ENCODE measurements at places on chromosomes 12 and 14.
A peak's percentile ranks its signal among the peaks of the same experiment; 100 is the strongest.

DNA sequence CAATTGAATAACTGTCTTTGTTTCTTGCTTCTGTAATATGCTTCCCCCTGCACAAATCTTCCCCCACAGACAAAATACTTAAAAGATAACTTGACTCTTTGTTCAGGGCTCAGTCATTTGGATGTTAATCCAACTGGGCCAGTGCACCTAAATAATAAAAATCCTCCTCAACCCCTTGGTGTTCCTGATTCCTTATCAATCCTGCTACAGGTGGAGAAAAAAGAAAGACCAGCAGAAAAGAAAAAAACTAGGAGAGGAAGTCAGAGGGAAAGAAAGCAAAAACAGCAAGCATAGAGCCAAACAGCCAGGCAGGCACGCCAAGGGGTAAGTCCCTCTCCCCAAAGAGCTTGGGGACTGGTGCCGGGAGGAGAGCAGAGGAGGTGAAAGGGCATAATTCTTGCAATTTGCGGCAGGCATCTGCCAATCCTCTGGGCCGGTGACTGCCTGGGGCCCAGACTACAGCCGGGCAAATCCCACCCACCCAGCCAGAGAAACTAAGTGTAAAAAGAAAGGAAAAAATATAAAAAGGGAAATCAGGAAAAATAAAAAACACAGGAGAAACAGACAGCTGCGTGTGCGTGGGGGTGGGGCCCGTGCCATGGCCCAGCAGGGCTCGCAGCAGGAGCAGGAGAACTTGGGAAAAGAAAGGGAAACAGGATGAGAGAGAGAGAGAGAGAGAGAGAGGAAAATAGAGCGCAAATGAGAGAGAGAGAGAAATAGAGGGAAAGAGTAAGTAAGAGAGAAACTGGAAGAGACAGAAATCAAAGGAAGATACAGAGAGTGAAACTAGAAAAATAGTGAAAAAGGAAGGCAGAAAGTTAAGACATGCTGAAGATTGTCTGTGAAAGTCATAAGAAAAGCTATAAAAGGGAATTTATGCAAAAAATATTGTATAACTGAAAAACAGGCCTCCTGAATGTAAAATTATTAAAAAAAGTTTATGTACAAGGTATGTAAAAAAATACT lies 21.4 kb downstream of the KLRK1 start:
- H3K27ac ChIP-seq = peak overlapping the region; percentile 96
- H3K4me1 ChIP-seq = peaks cover 68% of the 10 kb centered on the region
- H3K36me3 ChIP-seq = peaks cover 55% of the 10 kb centered on the region
- H3K27me3 ChIP-seq = no peaks in the 10 kb centered on the region

DNA sequence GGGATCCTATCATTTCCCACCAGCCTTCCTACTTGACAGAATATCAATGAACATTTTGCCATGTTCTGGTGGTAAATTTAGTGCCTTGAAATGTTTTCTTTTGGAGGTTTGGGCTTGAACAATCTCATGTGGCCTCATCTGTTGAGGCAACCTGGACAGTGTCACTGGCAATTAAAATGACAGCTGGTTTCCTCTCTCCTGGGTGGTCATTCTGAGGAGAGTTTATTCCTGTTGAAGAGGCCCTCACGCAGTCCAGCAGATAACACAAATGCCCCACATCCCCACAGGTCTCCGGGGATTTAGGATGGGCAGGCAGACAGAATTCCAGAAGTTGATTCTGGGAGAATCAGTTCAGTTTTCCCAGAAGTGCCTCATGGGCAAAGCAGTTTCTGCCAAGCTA lies 41.9 kb downstream of the MMAB start:
- H3K4me3 ChIP-seq = no peak overlapping the region
- H3K36me3 ChIP-seq = peaks cover 22% of the 10 kb centered on the region
- H3K4me1 ChIP-seq = no peaks in the 10 kb centered on the region
- DNase-seq = no peak
- no peak overlapping the region for H3K27ac ChIP-seq
- no peaks in the 10 kb centered on the region for H3K27me3 ChIP-seq

- DNase-seq = no peak
- no peak overlapping the region for H3K4me3 ChIP-seq
- H3K27ac ChIP-seq = peak overlapping the region; percentile 47
- H3K27me3 ChIP-seq = no peaks in the 10 kb centered on the region
Observed at GRCh38 chr12:50425589-50426258, 25.0 kb downstream of the LARP4 start.

DNA sequence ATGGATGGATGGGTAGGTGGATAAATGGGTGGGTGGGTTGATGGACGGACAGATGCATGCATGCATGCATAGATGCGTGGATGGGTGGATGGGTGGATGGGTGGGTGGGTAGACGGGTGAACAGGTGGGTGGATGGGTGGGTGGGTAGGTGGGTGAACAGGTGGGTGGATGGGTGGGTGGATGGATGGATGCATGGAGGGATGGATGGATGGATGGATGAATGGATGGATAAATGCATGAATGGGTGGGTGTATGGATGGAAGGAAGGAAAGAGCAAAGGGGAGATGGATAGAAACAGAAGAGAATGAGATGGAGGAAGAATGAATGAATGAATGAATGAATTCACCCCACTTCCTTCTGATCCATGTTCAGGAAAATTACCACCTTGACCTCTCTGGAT lies 143.0 kb downstream of the KSR2 start:
- no peak for DNase-seq
- H3K27ac ChIP-seq = no peak overlapping the region
- peaks cover 1% of the 10 kb centered on the region for H3K36me3 ChIP-seq
- H3K4me3 ChIP-seq = no peak overlapping the region
- peaks cover 19% of the 10 kb centered on the region for H3K27me3 ChIP-seq
- H3K4me1 ChIP-seq = no peaks in the 10 kb centered on the region

DNA sequence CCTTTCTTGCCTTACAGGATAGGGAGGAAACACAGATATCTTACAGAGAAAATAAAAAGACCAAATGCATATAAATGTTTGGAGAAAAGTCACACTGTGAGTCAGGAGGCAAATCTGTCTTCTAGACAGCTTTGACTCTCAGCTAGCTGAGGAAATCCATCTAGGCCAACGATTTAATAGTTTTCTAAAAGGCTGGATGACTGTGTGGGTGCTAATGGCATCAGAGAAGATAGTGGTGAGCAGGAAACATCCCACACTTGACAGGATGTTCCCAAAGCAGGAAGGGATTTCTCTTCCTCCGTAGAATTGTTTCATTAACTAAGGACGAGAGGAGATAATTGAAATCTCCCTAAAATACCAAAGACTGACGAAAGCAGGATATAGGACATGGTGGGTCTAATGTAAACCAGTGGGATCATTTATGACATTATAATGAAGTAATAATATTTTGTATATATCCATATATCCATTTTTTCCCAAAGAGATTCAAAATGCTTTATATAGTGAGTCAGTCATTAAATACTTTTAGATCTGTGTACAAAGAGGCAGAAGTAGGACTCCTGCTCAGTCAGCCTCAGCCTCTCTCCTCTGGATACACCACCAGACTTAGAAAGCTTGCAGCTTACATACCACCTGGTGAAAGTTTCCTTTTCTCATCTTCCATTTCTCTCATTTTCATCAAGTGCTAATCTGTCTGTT lies 44.3 kb upstream of the PSMA6 start:
- H3K27me3 ChIP-seq = no peaks in the 10 kb centered on the region
- no peak overlapping the region for H3K27ac ChIP-seq
- DNase-seq = no peak
- no peak overlapping the region for H3K4me3 ChIP-seq
- no peaks in the 10 kb centered on the region for H3K4me1 ChIP-seq

GRCh38 chr14:59310633-59311032 lies 122.2 kb downstream of the DAAM1 start:
- H3K4me1 ChIP-seq = no peaks in the 10 kb centered on the region
- H3K4me3 ChIP-seq = no peak overlapping the region
- H3K27ac ChIP-seq = no peak overlapping the region
- H3K36me3 ChIP-seq = peaks cover under 1% of the 10 kb centered on the region

- H3K4me1 ChIP-seq = no peaks in the 10 kb centered on the region
- H3K36me3 ChIP-seq = peaks cover 3% of the 10 kb centered on the region
- H3K27ac ChIP-seq = no peak overlapping the region
- no peak overlapping the region for H3K4me3 ChIP-seq
Observed at GRCh38 chr12:122934722-122935121, 31.5 kb downstream of the ABCB9 start.

- DNase-seq = no peak
- H3K27ac ChIP-seq = no peak overlapping the region
- H3K36me3 ChIP-seq = no peaks in the 10 kb centered on the region
- H3K4me1 ChIP-seq = no peaks in the 10 kb centered on the region
- H3K4me3 ChIP-seq = no peak overlapping the region
Observed at GRCh38 chr12:46153268-46153872, 115.5 kb downstream of the SLC38A1 start.

- H3K27ac ChIP-seq = no peak overlapping the region
- no peaks in the 10 kb centered on the region for H3K27me3 ChIP-seq
- no peak for DNase-seq
Observed at GRCh38 chr12:50441763-50442162, 41.1 kb downstream of the LARP4 start.

DNA sequence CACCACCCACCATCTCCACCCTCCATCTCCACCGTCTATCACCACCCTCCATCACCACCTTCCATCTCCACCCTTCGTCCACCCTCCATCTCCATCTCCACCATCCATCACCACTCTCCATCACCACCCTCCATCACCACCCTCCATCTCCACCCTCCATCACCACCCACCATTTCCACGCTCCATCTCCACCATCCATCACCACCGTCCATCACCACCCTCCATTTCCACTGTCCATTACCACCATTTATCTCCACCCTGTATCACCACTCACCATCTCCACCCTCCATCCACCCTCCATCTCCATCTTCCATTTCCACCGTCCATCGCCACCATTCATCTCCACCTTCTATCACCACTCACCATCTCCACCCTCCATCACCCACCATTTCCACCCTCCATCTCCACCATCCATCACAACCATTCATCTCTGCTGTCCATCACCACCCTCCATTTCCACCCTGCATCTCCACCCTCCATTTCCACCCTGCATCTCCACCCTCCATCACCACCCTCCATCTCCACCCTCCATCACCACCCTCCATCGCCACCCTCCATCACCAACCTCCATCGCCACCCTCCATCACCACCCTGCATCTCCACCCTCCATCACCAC lies 6.1 kb upstream of the CEP170B start:
- H3K36me3 ChIP-seq = no peaks in the 10 kb centered on the region
- H3K4me3 ChIP-seq = no peak overlapping the region
- peaks cover 1% of the 10 kb centered on the region for H3K27me3 ChIP-seq
- DNase-seq = no peak

- no peaks in the 10 kb centered on the region for H3K27me3 ChIP-seq
- DNase-seq = no peak
- H3K36me3 ChIP-seq = no peaks in the 10 kb centered on the region
- H3K4me1 ChIP-seq = peaks cover 6% of the 10 kb centered on the region
- H3K4me3 ChIP-seq = no peak overlapping the region
Observed at GRCh38 chr14:23548351-23549318, 2.9 kb downstream of the ZFHX2 start.

- H3K36me3 ChIP-seq = peaks cover 3% of the 10 kb centered on the region
- peaks cover 8% of the 10 kb centered on the region for H3K27me3 ChIP-seq
- no peak overlapping the region for H3K27ac ChIP-seq
- no peak overlapping the region for H3K4me3 ChIP-seq
- H3K4me1 ChIP-seq = no peaks in the 10 kb centered on the region
- DNase-seq = no peak
Observed at GRCh38 chr14:30295980-30296379, 263.0 kb upstream of the G2E3 start.

DNA sequence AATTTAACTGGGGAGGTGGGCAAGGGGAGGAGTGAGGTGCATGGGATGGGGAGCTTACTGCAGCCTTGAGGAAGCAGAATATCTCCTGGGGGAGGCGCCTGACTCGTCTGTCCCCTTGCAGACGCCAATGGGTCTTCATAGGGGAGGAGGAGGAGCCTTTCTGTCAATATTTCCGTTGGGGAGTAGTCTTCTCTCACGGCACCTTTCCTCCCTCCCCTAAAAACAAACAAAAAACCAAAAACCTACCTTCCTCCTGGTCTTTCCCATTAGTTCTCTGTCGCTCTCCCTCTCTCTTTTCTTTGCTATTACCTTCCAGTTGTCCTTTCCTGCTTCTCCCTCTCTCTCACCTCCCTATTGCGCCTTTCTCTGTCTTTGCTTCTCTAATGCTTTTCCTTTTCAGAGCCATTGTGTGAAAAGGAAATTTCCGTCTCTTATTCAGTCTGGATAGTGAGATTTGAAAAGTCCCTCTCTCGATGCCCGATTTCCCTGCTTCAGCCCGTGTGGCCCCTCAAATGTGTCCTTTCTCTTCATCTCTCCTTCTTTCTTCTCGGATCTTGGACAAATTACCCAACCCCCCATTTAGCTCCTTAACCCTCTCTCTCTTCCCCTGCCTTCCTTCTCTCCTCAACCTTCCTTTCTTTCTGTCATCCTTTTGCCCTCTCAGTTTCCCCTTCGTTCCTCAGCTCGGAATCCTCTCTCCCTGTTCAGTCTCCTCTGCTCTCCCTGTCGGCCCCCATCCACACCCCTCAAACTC lies 5.9 kb downstream of the GPR84 start:
- H3K36me3 ChIP-seq = no peaks in the 10 kb centered on the region
- no peak for DNase-seq
- no peak overlapping the region for H3K27ac ChIP-seq
- no peak overlapping the region for H3K4me3 ChIP-seq

DNA sequence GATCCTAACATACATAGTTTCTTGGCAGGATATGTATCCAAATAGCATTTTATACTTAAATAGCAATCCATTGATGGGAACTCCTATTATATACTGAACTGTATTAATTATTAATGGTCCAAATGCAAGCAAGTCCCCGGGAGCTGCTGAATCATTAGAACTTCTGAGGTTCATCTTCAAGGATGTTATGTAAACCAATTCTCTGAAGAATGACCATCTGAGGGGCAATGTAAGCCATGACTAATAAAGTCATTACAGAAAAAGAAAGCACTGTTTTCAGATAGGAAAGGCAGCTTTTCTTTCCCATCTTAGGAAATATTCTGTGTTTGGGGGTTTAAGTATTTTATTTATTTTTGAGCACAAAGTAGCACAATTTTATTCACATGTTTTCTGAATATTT lies 166.1 kb upstream of the SLC16A7 start:
- no peak overlapping the region for H3K27ac ChIP-seq
- H3K4me1 ChIP-seq = no peaks in the 10 kb centered on the region
- DNase-seq = no peak
- H3K36me3 ChIP-seq = no peaks in the 10 kb centered on the region
